ENCODE measurements at places on chromosomes 4 and X. TPM values are rescaled to one million over a fixed set of nuclear protein-coding genes. Genes with fewer than 3 reads are reported as not detected.

MSANTD1 gene
- total RNA-seq: 0.80 TPM

- DNase-seq: no peak
Measured at GRCh38 chrX:79161655-79162054, 17.2 kb downstream of the GPR174 start.

GRCh38 chr4:14897217-14897616 is 105.1 kb upstream of the CPEB2 start:
- DNase-seq: no peak

MAGEA9B gene
- not detected for total RNA-seq

PDCL2 gene
- not detected for total RNA-seq

DNA sequence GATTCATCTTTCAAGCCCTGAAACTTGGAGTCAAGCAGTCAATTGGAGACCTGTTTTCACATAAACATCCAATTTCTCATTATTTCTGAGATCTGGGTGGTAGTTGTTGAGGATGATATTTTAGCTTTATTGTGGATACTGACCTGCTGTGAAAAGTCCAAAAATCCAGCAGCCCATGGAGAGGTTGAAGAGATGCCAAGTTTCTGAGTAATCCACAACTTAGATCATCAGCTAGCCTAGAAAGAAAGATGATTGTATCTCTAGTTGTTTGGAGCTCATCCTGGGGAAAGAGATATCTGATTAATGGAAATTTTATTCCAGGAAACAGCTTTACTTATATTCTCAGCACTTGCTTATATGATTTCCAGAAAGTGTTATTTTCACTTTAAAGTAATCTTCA is 48.6 kb upstream of the DCX start:
- no peak for DNase-seq

- no peak for DNase-seq
Measured at GRCh38 chr4:38292529-38292928, 332.3 kb downstream of the PTTG2 start.

GRCh38 chr4:184437565-184438265 is 36.6 kb downstream of the IRF2 start:
- DNase-seq: no peak

FTSJ1 gene
- total RNA-seq: 40.4 TPM

DNA sequence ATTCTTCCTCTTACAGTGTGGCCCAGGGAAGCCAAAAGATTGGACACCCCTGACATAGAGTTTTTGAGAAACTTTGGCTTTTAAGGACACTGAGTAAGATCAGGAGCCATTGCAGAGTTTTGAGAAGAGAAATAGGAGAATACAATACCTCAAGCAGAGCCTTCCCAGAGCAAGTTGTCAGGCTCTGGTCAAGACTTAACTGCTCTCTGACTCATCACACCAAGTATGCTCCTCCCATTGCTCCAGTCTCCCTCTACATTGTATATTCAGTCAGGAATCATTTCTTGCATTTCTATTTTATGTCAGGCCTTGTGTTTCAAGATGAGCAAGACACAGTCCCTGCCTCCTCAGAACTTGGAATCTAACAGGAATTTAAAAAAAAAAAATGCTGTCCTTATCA is 176.4 kb upstream of the FMR1 start:
- no peak for DNase-seq

DNA sequence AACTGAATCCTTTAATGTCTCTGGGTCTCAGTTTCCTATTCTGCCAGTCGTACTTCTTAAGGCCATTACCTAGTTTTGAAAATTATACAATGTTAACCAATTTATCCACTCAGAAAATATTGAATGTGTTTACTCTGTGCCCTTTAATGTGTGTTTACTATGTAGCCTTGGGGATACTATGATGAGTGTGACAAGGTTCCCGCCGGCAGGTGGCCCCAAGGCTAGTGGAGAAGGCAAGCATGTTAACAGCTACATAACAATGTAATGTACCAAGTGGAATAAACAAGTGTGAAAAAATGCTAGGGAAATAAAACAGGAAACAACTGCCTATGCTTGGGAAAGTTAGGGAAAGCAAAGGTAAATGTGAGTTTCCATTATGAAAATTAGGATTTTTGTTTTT is 187.3 kb upstream of the MBNL3 start:
- DNase-seq: no peak

All from mesenteric fat pad (tissue), 1 donor.